ENCODE measurements at places on chromosomes 1 and 21.

GRCh38 chr1:117556341-117556740 lies 49.5 kb upstream of the TENT5C start:
- no peak for DNase-seq

DNA sequence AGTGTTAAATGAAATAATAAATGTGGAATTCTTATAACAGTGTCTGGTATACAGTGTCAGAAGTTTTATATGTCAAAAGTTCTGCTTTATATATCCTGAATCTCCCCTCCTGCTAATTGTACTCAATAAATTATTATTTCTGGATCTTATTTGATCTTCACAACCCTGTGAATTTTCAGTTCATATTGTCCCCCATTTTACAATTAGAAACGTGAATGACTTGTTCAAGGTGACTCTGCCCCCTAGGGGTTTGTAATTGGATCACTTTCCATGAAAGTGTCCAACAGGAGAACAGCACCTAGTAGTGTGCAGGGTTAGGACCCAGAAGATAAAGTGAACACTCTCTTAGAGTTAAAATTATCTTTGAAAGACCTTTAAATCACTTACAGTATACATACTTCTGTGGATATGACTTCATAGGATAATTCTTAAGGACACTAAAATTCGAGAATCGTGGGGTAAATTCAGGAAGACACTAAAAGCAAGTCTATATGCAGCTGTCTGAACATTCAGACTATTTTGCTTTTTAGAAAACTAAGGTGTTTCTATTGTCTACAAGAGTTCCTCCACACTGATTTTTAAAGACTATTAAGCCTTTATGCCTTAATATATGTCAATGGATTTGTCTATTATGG lies 4.5 kb upstream of the DDR2 start:
- DNase-seq = no peak

DNA sequence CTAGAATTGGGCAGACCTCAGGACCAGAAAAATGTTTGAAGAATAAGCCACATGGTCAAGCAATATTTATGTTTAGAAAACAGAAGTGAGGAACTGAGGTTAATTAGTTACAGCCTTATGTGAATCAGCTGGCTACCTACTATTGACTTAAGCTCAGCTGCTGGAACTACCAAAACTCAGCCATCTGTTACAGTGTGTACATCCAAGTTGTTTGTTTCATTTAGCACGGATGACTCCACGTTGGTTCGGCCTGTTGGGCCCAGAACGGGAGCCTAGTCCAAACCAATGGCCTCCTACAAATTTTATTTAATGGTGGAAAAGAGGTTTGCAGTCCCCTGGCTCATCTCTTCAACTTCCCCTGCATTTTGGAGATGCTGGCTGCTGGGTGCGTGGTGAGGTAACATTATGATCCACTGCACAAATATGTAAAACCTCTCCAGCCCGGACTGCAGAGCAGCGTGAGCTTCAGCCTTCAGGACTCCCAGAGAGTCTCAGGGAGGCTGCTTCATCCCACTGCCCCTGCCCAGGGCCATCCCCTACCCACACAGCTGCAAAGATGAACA lies 143.4 kb downstream of the ZZZ3 start:
- DNase-seq = no peak

- no peak for DNase-seq
These were observed 43.4 kb downstream of the TSNAX start for GRCh38 chr1:231571904-231572303.

DNA sequence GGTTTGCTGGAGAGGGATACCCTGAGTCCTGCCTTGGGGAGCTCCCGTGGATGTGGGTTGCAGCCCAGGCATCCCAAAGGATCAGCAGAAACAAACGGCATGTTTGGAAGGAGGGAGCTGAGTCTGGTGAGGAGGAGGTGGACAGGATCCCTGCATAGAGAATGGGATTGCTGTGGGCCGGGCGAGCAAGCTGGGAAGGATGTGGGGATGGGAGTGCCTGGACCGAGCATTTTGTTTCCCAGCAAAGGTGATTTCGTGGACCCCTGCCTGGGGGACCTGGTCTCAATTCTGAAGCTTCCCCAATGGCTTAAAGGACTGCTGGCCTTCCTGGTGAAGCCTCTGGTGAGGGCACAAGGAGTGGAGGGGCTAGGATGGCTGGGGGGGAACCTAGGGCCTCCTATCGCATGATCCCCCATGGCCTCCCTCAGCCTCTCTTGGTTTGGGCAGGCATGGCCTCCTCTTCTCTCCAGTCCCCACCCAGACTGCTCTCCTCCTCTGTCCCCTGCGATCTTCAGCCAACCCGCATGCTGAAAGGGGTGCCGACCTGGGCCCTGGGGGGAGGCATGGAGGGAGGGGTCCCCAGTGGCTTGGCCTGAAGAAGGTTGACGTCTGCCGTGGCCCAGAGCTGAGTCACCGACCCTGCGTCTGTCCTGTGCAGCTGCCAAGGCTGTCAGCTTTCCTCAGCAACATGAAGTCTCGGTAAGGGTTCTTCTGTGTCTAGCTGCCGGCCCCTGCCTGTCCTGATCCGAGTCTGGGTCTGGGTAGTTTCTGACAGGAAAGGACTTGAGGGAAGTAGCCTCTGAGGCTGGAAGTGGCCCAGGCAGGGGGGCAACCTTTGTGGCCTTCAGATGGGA lies 16.3 kb downstream of the FAAH start:
- DNase-seq = no peak

DNA sequence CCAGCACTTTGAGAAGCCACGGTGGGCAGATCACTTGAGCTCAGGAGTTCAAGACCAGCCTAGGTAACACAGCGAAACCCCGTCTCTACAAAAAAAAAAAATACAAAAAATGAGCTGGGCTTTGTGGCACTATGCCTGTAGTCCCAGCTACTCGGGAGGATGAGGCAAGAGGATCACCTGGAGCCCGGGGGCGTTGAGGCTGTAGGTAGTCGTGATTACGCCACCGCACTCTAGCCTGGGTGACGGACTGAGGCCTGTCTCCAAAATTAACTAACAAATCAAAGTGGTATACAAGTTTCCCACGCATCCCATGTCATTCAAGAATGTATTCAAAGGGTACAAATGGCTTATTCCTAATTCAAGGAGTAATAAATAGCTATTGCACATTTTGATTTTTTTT lies 2.4 kb downstream of the AUNIP start:
- no peak for DNase-seq

DNA sequence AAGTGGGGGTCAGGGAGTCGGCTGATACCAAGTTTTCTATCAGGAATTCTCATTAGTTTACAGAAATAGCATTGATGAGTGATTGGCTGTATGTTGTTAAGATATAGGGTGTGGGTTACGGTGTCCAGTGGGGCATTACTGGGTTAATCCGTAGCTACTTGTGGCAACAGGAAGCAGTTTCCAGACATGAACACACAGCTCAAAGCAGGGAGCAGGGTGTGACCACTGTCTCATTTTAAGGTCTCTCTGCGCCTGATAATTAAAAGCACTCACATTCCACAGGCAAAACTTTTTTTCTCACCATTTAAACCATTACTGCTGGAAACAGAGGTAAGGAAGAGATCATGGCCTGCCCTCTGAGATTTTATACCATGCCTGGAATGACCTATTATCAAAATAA lies 114.9 kb downstream of the SIK1 start:
- DNase-seq = no peak

DNA sequence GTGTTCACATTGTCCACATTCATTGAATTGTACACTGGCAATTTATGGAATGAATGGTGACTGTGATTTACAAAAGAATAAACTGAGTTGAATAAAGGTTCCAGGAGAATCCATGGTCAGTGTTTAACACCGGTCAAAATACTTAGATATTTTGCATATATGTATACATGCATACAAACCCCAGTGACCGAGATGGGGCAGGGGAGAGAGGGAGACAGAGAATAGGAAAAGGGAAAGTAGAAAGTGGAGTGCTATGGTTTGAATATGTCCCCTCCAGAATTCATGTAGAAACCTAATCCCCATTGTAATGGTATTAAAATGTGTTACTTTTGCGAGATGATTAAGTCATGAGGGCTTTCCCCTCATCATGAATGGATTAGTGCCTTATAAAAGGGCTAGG lies 154.4 kb downstream of the TTLL7 start:
- no peak for DNase-seq

DNA sequence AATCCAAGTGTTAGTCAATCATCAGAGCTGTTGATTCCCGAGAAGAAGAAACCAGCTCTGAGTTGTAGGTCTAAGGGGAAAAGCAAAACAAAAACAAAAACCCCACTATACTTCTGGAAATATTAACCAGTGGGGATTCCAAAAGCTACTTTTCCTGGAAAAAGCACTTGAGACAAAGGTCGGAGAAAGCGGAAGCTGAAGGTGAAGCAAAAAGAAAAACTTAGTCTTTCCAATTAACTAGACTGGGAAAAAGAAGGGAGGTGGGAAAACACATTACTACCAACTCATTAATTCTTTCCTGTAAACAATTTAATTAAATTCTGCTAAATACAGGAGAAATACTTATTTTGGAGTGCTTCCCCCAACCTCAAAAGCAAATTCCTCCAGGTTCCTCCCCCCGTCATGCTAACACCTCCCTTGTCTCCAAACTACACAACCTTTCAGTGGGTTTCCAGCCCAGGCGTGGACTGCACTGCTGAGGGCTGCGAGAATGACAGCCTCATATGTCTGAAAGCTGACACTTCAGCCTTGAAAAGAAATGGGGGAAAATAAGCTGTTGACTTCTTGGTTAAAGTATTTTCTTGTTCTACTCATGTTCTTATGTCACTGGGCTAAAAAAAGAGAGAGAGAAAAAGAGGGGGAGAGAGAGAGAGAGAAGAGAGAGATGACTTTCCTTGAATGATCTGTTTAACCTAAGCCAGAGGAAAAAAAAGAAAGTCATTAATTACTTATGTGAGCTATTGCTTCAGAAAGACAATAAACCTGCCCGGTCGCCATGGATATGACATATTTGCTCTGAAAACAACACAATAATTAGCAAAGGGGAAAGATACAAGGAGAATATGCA lies 5.1 kb downstream of the CASZ1 start:
- no peak for DNase-seq

GRCh38 chr1:108646648-108647269 lies 14.1 kb downstream of the HENMT1 start:
- peak; percentile 34 for DNase-seq
